ENCODE measurements at places on chromosomes 1 and 21. TPM values are rescaled to one million over a fixed set of nuclear protein-coding genes. Genes with fewer than 3 reads are reported as not detected.

DNA sequence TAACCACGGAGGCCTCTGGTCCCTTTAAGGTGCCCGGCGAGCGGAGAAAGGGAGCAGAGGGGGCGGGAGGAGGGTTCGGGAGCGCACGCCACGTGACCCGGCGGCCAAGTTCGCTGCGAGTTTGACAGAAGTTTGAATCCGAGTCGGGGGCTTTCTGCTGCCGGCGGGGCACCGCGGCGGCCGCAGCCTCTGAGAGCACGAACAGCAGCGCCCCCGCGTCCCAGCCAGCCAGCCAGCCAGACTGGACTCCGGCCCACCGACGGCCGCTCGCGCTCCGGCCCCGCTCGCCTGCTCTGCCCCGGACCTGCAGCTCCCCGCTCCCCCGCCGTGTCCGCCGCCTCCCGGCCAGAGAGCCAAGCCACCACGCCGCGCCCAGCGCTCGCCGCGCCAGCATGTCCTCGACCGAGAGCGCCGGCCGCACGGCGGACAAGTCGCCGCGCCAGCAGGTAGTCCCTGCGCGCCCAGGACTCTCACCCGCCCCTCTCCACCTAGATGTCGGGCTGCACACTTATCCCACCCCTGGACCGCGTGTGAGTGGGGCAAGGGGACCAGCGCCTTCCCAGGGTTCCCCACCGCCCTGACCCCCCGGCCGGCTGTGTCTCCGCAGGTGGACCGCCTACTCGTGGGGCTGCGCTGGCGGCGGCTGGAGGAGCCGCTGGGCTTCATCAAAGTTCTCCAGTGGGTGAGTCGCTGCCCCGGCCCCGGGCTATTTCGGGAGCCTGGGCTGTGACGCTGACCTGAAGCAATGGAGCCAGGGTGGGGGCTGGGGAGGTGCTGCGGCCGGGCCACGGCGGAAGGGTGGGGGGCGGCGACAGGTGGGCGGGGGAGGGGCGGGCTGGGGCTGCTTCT, at the start of gene SYPL2:
Gene SYPL2 (plus strand): TSS at position 95 of the 849 bp plus-strand sequence. CDS start 298 bp downstream, at position 393.
- no peak for DNase-seq

The VCAM1 gene
- 2.9 TPM for total RNA-seq

- DNase-seq, result no peak
Measured at GRCh38 chr1:176939993-176940392, 224.5 kb downstream of the ASTN1 start.

The GJA8 gene
- total RNA-seq, result not detected

- DNase-seq, result no peak
Measured at GRCh38 chr1:19410393-19410792, 74.9 kb downstream of the CAPZB start.
